ENCODE measurements at places on chromosomes 3 and 15.

DNA sequence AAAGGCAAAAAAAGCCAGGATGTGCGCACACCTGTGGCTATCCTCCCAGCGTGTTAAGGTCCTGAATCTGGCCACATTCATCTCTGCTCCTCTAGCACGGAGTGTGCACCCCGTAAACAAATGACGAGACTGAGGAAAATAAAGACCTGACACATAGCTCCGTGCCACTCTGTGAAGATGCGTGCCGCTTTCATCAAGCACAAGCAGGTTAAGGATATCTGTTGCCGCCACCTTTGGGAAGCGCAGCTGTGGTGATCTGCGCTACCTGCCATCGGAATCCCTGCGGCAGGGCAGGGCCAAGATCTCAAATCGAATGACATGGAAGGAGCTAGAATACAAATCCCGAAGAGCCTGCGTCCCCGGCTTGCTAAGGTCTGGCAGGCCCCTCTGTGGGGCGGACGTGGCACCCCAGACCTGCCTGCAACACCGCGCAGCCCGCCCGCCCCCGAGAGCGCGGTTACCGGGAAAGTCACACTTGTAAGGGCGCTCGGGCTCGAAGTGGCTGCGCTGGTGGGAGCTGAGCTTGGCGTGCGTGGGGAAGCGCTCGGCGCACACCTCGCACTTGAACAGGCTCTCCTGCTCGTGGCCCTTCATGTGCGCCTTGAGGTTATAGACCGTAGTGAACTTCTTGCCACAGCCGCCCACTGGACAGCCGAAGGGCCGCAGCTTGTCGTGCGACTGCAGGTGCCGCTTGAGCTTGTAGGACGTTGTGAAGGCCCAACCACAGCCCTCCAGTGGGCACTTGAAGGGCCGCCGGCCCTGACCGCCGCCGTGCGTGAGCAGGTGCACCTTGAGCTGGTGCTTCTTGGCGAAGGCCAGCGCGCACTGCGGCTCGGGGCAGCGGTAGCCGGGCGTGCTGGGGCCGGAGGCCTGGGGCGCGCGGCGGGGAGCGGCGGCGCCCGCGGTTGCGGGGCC lies 936 bp downstream of the ZXDC start:
- DNase-seq: peak; percentile 46
- peaks cover 35% of the 10 kb centered on the region for H3K36me3 ChIP-seq
- peak overlapping the region; percentile 84 for H3K27ac ChIP-seq

- H3K4me3 ChIP-seq: no peak overlapping the region
- no peak overlapping the region for H3K27ac ChIP-seq
- H3K4me1 ChIP-seq: no peaks in the 10 kb centered on the region
- H3K36me3 ChIP-seq: no peaks in the 10 kb centered on the region
- DNase-seq: no peak
Observed at GRCh38 chr3:169077394-169077906, 586.1 kb downstream of the MECOM start.

DNA sequence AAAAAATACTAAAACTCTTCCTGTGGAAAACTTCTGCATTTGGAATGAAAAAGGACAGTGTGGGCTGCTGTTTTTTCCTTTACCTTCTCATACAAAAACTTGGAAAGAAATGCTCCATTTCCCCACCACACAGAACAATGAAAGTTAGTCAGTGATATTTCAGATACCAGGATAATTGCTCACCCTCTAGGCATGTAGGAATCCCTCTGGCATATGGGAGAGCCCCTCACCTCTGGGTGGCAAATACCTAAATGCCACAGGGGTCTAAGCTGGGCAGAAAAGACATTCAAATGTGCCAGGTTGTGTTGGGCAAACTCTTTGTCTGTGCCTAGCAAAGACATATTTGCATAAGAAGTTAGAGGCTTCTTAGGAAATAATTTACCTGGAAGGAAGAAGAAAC lies 560.3 kb upstream of the NR2F2 start:
- DNase-seq: no peak
- no peak overlapping the region for H3K4me3 ChIP-seq
- no peak overlapping the region for H3K27ac ChIP-seq
- H3K27me3 ChIP-seq: peaks cover 7% of the 10 kb centered on the region
- H3K36me3 ChIP-seq: no peaks in the 10 kb centered on the region

GRCh38 chr3:69961706-69962439 lies 37.7 kb upstream of the SAMMSON start:
- H3K4me1 ChIP-seq: no peaks in the 10 kb centered on the region
- H3K4me3 ChIP-seq: no peak overlapping the region
- no peaks in the 10 kb centered on the region for H3K27me3 ChIP-seq
- no peak for DNase-seq

GRCh38 chr3:150216866-150217600 lies 191.1 kb upstream of the TSC22D2 start:
- H3K27me3 ChIP-seq: peaks cover 35% of the 10 kb centered on the region
- H3K4me3 ChIP-seq: no peak overlapping the region
- peaks cover 2% of the 10 kb centered on the region for H3K4me1 ChIP-seq
- no peak overlapping the region for H3K27ac ChIP-seq
- no peaks in the 10 kb centered on the region for H3K36me3 ChIP-seq

DNA sequence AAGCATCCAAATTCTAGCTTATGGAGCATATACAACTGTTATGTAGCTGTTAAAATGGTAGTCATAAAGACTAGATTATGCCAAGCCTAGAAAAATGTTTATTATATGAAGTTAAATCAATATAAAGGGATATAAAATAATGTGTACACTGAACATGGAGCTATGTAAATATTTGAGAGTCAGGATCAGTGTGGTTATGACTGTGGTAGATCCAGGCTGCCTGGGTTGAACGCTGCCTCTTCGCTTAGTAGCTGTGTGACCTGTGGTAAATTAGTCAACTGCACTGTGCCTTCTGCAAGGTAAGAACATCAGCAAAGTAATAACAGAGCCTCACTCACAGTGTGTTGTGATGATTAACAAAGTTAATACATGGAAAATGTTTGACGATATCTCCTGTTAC lies 212.2 kb downstream of the RBMS3 start:
- H3K36me3 ChIP-seq: no peaks in the 10 kb centered on the region
- peaks cover 9% of the 10 kb centered on the region for H3K27me3 ChIP-seq
- H3K27ac ChIP-seq: no peak overlapping the region
- DNase-seq: no peak
- H3K4me3 ChIP-seq: no peak overlapping the region

- peaks cover 55% of the 10 kb centered on the region for H3K4me1 ChIP-seq
- peaks cover 58% of the 10 kb centered on the region for H3K36me3 ChIP-seq
- H3K27ac ChIP-seq: peak overlapping the region; percentile 78
- H3K4me3 ChIP-seq: peak overlapping the region; percentile 19
Observed at GRCh38 chr15:101180620-101181307, 71.1 kb downstream of the CHSY1 start.

DNA sequence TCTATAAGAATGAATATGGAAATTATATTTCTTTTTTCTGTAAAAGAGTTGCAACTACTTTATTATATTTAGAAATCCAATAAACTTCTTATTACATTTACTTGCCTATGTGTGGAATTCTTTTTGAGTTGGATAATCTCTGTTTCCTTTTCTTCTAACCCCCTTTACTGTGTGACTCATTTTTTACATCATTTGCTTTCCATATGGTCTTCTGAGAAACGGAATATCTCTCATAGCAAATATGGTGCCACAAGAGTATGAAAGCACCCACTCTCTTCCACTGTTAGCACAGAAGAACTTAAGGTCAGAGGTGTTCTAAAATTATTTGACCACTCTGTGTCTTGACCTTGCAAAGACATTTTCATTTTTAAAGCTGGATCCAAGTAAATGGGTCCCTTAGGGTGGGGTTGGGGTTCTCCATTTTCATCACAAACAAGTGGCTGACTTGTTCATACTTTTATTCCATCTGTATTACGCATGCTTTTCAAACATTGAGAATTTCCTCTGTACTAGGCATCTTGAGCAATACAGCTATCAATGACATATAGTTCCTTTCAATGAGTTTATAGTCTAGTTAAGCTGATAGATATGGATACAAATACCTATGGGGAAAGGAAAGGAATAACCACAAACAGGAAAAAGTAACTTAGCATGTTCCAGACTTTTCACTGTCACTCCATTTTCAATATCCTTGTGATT lies 281.1 kb upstream of the TPRG1 start:
- H3K27me3 ChIP-seq: no peaks in the 10 kb centered on the region
- H3K4me1 ChIP-seq: peaks cover 7% of the 10 kb centered on the region
- H3K36me3 ChIP-seq: no peaks in the 10 kb centered on the region
- no peak overlapping the region for H3K4me3 ChIP-seq
- no peak overlapping the region for H3K27ac ChIP-seq

- H3K27me3 ChIP-seq: peaks cover 14% of the 10 kb centered on the region
- H3K4me3 ChIP-seq: no peak overlapping the region
- no peak overlapping the region for H3K27ac ChIP-seq
- H3K36me3 ChIP-seq: no peaks in the 10 kb centered on the region
Observed at GRCh38 chr15:69731081-69731330, 278.4 kb downstream of the RPLP1 start.
